SK-MEL-5 (cell line): ENCODE measurements at places on chromosomes 1 and 21. TPM values are rescaled to one million over a fixed set of nuclear protein-coding genes. Genes with fewer than 3 reads are reported as not detected.

DNA sequence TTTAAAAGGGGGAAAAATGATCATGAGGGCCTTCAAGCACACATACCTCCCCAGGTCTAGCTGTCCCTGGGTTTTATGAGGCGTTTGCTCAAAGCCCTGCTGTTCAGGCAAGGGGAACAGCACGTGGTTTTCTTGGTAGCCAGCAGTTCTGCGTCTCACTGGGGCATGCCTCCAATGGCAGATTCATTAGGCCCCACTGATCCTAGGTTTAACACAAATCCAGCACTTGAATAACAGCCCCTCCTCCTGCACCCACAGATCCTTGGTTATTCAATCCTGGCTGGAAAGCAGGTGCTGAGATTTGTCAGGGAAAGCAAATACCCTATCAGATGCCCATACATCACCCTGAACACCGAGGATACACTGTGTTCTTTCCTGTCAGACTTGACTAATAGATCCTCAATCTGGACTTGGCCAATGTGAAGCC lies 106.4 kb downstream of the ZC3H11B start:
- DNase-seq: no peak

DNA sequence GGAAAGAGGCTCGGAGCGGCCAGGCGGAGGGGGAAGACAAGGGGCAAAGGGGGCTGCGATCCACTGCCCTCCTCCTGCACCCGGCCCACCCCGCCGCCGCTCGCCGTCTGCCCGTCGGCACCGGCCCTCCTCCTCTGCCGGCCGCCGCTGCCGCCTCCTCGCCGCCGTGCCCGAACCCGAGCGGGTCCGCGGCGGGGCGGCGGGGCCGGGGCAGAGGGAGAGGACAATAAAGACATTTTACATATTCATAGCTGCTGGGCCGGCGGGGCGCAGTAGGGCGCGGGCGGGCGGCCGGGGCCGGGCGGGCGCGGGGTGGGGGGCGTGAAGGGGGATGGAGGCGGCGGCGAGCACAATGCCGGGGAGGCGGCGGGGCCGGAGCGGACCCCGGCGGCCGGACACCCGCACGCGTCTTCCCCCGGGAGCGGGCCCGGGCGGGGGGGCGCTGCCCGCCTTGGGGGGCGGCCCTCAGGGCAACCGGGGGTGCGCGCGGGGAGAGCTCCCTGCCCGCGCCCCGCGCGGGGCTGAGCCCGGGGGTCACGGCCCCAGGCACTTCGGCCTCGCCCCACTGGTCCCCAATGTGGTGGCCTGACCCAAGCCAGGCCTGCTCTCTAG lies 546 bp downstream of the POU2F1 start:
- peak; percentile 14 for DNase-seq

- DNase-seq: no peak
Measured at GRCh38 chr1:7278045-7278444, 492.8 kb downstream of the CAMTA1 start.

GRCh38 chr1:95018602-95019369 lies 54.0 kb downstream of the ALG14 start:
- no peak for DNase-seq

DNA sequence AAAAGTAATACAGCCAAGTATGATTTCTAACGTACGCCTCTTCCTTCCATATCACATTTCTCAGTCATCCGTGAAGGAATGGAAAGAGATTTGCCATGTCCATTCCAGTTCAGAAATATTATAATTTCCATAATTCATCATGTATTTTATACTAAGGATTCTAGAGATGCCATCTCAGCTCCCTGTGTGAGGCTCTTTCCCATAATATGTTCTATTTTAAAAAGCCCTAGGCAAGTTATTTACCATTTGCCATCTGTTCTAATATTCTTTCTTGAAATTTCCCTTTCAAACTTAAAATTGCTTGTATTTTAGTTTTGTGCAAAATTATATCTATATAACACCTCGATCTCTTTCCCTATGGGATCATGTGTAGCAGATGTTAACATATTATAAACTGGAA lies 106.7 kb downstream of the FMN2 start:
- DNase-seq: no peak

DNA sequence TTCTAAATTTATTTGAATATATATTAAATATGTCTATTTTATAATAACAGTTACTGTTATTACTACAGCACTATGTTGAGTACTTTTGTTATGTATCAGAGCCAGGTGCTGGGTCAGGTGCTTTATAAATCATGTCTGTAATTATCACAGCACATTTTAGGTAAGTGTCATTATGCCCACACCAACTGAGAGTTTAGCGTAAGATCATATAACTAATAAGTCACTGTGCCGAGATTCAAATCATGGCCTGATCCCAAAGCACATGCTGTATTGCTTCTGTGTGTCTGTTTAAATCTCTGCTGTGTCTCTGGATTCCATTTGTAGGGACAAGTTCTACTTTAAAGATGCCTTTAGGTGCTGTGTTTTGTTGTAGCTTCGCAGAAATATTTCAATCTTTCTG lies 1.9 kb downstream of the GPSM2 start:
- DNase-seq: no peak

DNA sequence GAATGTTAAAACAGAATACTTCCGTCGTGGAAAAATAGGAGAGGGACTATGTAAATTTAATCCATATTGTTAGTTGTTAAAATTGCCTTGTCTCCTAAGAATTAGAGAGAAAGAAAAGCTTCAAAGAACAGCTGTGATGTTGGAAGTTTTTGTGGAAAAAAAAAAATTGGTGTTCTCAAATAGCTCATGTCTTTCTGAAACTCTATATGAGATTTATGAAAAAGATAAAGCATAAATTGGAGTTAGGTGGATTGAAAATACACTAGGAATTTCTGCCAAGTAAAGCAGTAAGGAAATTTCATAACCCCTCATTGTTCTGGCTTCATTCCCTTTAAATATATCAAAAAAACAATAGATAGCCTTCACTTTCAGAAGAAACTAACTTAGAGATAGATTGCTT lies 274.0 kb upstream of the ADAMTS5 start:
- no peak for DNase-seq

GRCh38 chr1:71908303-71908702 lies 374.0 kb downstream of the NEGR1 start:
- peak; percentile 34 for DNase-seq

DNA sequence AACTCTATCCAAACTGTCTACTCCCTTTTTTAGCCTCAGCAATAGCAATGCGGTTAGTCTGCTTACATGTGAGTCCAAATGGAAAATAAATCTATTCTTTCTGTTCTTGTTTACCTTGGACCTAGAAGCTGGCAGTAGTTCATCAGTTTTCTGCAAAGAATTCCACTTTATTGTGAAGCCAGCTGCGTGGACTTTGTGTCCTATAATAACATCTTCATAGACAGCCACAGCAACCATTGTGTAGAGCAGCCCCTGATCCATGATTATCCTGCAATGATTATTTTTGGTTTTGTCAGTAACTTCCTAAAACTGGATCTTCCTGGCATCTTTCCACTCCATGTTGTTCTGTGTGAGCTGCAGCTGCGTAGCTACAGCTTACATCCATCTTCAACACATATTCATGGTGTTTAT lies 408.7 kb downstream of the NUF2 start:
- DNase-seq: no peak

DNA sequence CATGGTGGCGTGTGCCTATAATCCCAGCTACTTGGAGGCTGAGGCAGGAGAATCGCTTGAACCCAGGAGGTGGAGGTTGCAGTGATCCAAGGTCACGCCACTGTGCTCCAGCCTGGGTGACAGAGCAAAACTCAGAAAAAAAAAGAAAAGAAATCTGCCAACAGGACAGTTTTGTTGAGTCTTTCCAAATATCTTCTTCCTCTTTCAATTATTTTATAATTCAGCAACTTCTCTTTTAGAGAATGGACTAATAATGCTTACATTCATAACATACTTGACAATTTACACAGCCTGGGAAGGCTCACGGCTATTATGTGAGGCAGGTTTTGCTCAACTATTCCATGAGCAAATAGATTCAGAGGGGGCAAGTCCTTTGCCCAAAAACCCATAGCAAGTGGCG lies 18.1 kb downstream of the CNR2 start:
- DNase-seq: no peak

DNA sequence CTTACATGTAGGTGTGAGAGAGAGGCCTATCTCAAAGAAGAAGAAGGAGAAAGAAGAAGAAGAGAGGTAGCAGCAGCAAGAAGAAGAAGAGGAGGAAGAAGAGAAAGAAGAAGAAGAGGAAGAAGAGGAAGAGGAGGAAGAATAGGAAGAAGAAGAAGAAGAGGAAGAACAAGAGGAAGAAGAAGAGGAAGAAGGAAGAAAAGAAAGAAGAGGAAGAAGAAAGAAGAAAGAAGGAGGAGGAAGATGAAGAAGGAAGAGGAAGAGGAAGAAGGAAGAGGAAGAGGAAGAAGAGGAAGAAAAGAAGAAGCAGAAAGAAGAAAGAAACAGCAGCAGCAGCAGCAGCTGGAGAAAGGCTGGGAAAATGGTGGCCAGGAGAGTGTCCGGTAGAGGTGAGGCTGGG lies 10.3 kb upstream of the AZIN2 start:
- no peak for DNase-seq

- DNase-seq: no peak
Measured at GRCh38 chr1:200710166-200710565, 28.5 kb upstream of the CAMSAP2 start.

DNA sequence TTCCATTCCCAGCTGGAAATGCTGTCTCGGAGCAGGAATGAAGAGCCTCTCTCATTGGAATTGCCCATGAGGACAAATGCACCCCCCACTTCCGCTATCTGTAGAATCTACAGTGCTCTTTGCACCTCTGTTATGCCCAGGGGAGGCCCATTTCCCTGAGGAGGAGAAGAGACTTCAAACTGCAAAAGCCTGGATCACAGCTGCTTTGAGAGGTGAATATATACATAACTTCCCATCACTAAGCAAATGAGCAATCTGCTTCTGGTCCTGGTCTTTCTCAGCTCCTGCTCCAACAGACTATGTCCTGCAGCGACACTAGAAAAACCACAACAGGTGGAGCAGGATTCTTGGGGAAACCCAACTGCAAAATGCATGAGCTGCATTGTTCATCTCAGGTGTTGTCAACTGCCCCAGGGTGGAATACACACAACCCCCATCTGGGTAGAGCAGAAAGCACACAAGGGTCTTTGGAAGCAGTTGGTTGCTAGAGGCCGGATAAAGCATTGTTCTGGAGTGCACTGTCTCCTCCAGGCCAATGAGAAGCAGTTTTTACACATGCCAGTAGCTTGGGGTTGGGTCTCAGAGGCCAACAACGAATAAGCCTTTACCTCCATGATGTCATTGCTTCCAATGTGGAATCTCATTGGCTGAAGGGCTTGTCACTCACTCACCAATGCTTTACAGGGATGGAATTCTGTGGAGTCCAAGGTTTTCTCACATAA lies 67.7 kb upstream of the RAB4A start:
- DNase-seq: peak; percentile 76

The NR5A2 gene
- total RNA-seq: 2.2 and 2.7 TPM in 2 replicates

The FABP3 gene
- total RNA-seq: not detected in 2 replicates

The ADAM30 gene
- not detected in 2 replicates for total RNA-seq

The KCNJ9 gene
- total RNA-seq: not detected in 2 replicates

The CD1D gene
- total RNA-seq: not detected in 2 replicates

The CDC7 gene
- 9.3 and 9.9 TPM in 2 replicates for total RNA-seq

The RBM11 gene
- 1.6 and 2.0 TPM in 2 replicates for total RNA-seq
